ENCODE measurements at places on chromosomes 12 and 14.

DNA sequence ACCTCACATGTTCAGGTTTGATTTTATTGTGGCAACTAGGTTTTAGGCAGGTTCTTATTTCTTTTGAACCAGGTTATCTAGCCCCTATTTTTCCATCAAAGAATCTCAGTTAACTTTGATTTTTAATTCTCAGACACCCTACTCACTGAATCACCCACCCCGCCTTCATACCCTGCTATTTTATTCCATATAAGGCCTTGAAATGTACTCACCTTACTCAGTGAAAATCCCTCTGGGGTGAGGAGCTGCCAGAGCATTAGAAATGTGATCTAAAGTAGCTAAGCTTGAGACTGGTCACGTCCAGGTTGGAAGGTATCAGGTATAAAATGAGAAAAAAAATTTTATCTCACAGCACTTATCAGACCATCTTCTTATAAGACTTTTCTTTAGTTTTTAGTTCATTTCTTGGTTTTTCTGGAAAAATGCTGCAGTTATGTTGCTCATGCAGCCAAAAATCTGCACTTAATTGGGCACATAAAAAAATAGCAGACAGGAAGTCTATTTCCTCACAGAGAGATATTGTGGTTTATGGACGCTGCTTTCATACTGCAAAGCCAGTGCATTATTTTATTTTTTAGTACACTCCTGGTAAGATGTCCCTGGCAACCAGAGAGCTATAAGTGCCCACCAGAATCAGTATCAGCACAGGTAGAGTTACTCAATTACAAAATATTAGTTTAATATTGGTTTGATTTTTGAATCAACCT, 101.5 kb upstream of the CCDC91 start:
- DNase-seq, result no peak

DNA sequence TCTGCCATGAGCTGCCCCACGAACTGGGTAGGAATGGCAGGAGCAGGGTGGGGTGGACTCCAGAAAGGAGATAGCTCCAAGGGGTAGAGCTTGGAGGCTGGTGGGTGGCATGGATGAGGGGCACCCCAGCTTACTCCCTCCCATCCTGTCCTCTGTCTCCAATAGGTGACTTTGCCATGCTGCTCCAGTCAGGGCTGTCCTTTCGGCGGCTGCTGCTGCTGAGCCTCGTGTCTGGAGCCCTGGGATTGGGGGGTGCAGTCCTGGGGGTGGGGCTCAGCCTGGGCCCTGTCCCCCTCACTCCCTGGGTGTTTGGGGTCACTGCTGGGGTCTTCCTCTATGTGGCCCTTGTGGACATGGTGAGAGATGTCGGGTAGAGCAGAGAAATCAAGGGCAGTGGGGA, 7.1 kb downstream of the SLC39A5 start:
- DNase-seq, result no peak

DNA sequence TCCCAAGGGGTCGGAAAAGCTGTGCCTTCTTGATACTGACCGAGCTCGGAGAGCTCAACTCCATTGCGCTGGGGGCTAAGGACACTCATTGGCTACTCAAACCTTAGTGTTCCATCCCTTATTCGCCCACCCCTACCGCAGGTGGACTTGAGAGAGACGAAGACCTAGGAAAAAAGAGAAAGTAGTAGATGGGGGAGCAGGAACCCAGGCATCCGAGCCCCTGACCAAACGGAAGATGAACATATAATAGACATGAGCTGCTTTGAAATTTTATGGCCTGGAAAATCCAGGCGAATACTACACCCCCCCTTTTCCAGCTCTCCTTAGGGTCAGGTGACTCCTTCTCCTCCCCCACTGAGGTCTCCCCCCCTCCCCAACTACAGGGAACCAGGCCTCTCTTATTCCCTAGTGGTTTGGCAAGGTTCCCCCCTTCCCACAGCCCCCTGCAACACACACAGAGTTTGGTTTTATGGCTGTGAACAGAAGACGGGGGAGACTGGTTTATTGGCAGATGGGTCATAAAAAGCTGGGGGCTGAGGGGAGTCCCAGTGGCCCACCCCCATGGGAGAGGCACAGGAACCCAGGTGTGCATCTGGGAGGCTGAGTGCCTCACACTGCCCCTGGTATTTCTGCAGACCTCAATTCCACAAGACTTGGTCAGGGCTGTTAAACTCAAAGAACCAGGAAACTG, 1.6 kb downstream of the GDF11 start:
- no peak for DNase-seq

- no peak for DNase-seq
Measured at GRCh38 chr14:58353516-58354299, 42.0 kb upstream of the TOMM20L start.

- DNase-seq, result no peak
Measured at GRCh38 chr12:126932156-126932555, 1334.8 kb upstream of the TMEM132C start.

- DNase-seq, result no peak
Measured at GRCh38 chr14:77421201-77421600, 2.1 kb downstream of the NOXRED1 start.

GRCh38 chr12:15575671-15576541, 213.3 kb downstream of the EPS8 start:
- no peak for DNase-seq

- no peak for DNase-seq
Measured at GRCh38 chr14:65304963-65305362, 107.6 kb upstream of the FUT8 start.

GRCh38 chr14:61517911-61518384, 177.4 kb upstream of the HIF1A start:
- no peak for DNase-seq

- DNase-seq, result peak; percentile 84
Measured at GRCh38 chr12:121015825-121016766, at the start of gene C12orf43. Gene C12orf43 (minus strand): TSS chr12:121016487. CDS start chr12:121016474, 13 bp downstream.
